Stimulated activated CD8-positive, alpha-beta memory T cell treated with anti-CD3 and anti-CD28 coated beads, Interleukin-4, amount 100 ng/mL, for 1 hour (primary cell): ENCODE measurements at places on chromosomes 4 and X.

DNA sequence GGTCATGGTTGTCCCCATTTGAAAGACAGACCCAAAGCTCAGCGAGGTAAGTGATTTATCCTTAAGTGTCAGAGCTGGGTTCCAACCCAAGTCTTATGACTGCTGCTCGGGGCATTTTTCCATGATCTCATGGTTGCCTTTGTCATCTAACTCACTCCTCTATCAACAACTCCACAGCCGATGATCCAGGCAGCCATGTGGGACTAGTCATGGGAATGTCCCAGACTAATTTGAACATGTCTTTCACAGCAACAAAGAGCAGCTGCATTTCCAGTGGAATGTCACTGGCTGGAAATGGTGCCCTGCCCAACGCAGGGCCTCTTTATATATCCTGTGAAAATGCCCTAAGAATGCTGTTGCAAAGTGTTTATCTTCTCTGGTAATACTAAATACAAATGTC lies 284.8 kb upstream of the PPARGC1A start:
- no peak for DNase-seq

- no peak for DNase-seq
Observed at GRCh38 chr4:122489061-122489460, 32.5 kb upstream of the IL2 start.

DNA sequence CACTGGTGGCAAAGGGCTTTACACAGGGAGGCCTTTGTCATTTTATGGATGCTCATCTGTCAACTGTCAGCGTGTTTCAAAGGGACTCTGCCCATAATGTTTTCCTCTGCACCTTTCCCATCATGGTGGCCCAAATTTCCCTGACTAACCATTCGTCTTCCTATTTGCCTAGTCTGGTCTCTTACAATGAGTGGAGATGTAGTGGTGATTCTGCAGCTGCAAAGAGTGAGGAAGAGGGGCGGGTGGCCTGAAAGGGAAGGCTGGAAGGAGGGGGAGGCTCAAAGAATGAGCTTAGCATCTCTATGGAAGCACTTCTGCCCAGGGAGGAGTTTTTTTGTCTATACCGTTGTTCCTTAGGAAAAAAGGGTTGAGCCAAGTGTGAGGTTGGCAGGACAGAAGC lies 447.5 kb downstream of the NKX6-1 start:
- no peak for DNase-seq

- DNase-seq = no peak
Observed at GRCh38 chrX:110394651-110395050, 36.0 kb downstream of the RTL9 start.

DNA sequence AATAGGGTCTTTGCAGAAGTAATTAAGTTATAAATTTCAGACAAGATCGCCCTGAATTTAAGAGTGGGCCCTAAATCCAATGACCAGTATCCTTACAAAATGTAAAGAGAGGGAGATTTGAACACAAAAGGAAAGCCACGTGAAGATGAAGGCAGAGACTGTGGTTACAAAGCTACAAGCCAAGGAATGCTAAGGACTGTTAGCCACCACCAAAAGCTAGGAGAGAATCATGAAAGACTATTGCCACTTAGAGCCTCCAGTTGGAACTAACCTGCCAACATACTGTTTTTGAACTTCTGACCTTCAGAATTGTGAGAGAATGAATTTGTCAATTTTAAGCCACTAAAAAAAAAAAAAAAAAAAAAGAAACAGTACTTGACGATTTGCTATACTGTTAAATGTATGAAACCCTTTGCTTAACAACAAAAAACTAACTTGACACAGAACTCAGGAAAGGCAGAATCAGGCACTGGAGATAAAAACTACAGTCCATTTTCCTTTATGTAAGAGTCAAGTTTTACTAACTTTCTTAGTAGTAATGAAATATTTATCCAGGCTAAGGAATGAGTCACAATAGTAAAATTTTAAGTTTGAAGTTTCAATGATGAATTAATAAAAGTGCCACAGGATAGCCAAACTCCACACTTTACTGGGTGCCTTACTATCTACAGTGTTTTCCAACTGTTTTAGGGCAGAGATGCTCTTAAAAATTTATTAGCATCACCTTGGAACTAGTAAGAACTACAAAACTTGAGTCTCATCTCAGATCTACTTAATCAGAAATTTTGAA lies 25.1 kb downstream of the DHX15 start:
- DNase-seq = no peak

GRCh38 chr4:159237975-159238374 lies 135.1 kb downstream of the RAPGEF2 start:
- DNase-seq = no peak

GRCh38 chrX:31199056-31199839 lies 127.4 kb upstream of the FTHL17 start:
- DNase-seq = no peak

GRCh38 chr4:120611092-120611491 lies 311.4 kb downstream of the PRDM5 start:
- DNase-seq = no peak

- DNase-seq = no peak
Observed at GRCh38 chr4:86033171-86033570, 326.7 kb downstream of the MAPK10 start.

- no peak for DNase-seq
Observed at GRCh38 chr4:106993827-106994226, 42.3 kb downstream of the DKK2 start.

- no peak for DNase-seq
Observed at GRCh38 chr4:113423631-113424030, 337.9 kb downstream of the CAMK2D start.

- no peak for DNase-seq
Observed at GRCh38 chr4:184568770-184569169, 80.5 kb downstream of the CASP3 start.

DNA sequence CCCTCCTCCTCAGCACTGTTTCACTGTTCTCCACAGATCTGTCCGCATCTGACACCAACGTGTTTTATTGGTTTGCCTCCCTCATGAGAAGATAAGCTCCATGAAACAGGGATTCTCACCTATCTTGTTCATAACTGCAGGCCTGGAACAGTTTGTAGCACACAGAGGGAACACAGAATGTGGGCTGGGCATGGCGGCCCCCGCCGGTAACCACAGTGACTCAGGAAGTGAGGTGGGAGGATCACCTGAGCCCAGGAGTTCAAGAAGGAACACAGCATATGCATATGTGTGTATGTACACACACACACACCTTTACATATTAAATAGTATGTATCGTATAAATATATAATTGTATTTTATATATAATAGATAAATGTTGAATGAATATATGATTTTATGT lies 168.6 kb downstream of the AFAP1 start:
- no peak for DNase-seq

- no peak for DNase-seq
Observed at GRCh38 chrX:698206-698605, 67.6 kb downstream of the SHOX start.

DNA sequence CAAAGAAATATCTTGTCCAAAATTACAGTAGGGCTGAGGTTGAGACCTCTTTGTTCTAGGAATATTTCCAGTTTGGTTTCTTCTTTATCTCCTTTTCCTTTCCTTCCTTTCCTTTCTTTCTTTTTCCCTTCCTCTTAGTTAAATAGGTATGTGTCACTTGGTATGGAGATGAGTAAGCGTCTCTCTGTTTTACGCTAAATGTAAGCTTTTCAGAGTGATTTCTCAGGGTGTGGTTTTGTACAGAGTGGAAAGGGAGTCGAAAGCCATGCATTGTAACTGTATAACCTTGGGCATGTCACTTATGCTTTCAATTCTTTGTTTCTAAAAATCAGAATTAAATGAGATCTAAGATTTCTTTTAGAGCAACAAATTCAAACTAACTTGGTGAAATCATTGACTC lies 54.8 kb downstream of the TLL1 start:
- no peak for DNase-seq

DNA sequence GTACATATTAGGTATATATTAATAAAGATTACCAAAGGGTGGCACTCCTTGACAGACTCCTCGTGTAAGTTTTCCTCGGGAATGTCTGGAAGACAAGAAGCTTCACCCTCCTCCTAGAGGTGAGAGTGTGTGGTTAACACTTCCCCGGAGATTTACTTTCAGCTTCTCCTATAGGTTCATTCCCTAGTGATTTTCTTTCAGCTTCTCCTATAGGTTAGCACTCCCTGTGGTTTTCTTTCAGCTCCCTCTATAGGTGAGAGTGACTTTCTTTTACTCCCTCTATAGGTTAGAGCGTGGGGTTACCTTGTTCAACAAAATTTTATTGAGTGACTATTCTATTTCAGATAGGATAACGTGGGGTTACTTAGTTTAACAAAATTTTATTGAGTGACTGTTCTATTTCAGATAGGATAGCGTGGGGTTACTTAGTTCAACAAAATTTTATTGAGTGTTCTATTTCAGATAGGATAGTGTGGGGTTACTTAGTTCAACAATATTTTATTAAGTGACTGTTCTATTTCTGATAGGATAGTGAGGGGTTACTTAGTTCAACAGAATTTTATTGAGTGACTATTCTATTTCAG lies 106.0 kb upstream of the PLAC1 start:
- DNase-seq = no peak

GRCh38 chrX:131802836-131803626 lies 220.1 kb upstream of the STK26 start:
- DNase-seq = no peak
